Stimulated activated CD8-positive, alpha-beta memory T cell treated with anti-CD3 and anti-CD28 coated beads, Interleukin-4, amount 100 ng/mL, for 1 hour (primary cell): ENCODE measurements at places on chromosomes 1 and 21.

DNA sequence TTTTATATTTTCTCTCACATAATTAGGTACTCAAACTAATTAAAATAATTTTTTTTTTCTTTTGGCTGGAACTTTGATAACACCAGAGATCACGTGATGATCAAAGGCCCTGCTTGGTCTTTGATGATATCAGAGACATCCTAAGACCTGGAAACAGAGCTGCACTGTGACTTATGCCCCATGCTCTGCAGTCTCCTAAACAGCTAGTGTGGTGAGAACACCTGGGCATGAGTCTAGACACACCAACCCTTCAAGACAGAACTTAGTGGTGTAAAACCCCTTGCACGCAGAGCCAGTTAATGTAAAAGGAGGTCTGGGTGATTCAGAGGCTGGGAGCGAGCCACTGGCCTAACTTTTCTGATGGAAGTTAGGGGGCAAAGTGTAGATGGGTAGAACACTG, 70.3 kb downstream of the OMA1 start:
- DNase-seq = no peak

DNA sequence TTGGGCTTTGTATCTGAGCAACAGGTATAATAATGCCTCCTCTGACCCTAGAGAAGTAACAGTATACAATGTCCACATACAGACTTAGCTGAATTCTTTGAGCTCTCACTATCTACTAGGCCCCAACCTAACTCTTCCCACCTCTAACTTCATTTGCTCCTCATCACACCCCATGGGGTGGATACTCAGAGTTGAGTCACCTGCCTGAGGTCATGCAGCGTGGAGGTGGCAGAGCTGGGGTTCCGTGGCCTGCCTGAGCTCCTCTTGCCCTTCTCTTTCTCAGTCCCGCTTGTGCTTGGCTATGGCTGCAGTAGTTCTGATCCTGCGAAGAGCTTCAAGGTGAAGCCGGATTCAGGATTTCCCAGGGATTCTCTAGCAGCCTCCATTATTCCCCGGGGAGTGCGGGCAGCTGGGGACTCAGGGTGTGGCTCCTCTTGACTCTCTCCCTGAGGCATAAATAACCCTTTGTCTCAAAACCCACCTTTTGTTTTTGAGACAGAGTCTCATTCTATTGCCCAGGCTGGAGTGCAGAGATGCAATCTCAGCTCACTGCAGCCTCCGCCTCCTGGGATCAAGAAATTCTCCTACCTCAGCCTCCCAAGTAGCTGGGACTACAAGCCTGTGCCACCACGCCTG, 29.9 kb upstream of the ACTL8 start:
- no peak for DNase-seq

GRCh38 chr21:45511661-45512431, 30.4 kb downstream of the SLC19A1 start:
- no peak for DNase-seq

GRCh38 chr1:243575070-243575469, 275.0 kb downstream of the AKT3 start:
- no peak for DNase-seq

DNA sequence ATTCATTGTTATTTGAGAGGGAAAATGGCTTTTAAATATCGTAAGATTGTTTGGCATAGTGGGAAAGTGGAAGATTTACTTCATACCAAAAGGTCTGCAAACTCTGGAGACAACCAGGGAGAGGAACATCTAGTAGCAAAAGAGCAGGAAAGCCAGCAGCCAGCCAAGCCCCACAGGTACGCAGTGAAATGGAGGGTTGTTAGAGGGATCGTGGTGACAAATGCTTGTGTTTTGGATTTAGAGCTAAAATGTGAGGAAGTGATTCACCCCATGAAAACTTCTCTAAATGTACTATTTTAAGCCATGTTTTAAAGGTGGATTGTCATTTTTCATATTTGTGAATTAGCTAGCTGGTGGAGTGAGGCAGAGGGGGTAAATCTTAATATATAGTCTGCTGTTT, 69.3 kb downstream of the RPS6KC1 start:
- DNase-seq = no peak

- no peak for DNase-seq
Observed at GRCh38 chr1:220226752-220227151, 45.5 kb downstream of the RAB3GAP2 start.

GRCh38 chr21:44261675-44262295, at the start of gene DNMT3L:
Gene DNMT3L, minus strand, starts transcription at chr21:44261897. Its CDS starts 638 bp downstream, at chr21:44261259.
- no peak for DNase-seq

GRCh38 chr1:47680815-47681475, 243.1 kb downstream of the FOXD2 start:
- no peak for DNase-seq

GRCh38 chr1:219271818-219272535, 98.3 kb downstream of the LYPLAL1 start:
- DNase-seq = no peak

DNA sequence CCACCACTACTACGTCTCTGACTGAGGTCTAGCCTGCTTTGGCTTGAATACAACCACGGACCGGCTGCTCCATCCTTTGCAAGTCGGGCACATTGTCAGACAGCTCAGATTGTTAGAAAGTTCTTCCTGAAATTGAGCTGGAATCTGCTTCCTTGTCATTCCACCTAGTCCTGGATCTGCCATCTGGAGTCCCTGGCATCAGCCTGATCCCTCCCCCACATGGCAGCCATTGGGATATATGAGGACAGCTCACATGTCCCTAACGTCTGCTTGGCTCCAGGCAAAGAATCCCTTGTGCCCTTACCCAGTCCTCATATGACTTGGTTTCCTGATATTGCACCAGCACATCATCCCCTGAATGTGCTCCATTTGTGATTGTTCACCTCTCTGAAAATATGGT, 56.3 kb upstream of the SYT6 start:
- DNase-seq = no peak

- DNase-seq = no peak
Observed at GRCh38 chr1:15944308-15945010, 31.4 kb downstream of the ZBTB17 start.

DNA sequence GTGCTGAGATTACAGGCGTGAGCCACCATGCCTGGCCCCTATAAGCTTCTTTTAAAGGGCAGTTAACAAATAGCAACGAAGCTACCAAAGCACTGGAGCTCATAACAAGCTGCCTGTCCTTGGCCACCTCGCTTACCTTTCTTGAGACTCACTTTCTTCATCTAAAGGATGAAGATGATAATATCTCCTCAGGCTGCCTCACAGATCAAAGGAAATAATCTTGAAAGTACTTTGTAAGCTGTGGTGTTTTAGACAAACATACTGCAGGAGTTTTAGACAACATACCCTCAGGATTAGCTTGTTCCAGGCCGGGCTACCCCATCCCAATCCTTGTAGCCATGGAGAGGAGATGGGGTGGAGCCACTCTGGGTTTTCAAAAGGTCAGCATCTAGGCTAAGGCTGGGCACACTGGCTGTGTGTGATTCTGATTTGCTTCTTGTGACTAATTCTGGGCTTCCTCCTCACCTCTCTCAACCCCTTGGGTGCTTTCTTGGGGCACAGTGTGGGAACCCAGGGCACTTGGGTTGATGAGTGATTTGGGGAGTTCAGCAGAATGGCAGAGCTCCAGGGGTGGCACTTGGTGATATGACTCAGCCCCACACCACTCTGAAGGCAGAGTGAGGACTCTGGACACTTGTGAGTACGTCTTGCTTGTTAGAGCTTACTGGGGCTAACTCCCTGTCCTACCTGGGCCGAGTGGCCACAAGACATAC, 5.2 kb downstream of the GPR25 start:
- no peak for DNase-seq

- DNase-seq = no peak
Observed at GRCh38 chr21:34280959-34281358, 82.8 kb upstream of the KCNE2 start.

DNA sequence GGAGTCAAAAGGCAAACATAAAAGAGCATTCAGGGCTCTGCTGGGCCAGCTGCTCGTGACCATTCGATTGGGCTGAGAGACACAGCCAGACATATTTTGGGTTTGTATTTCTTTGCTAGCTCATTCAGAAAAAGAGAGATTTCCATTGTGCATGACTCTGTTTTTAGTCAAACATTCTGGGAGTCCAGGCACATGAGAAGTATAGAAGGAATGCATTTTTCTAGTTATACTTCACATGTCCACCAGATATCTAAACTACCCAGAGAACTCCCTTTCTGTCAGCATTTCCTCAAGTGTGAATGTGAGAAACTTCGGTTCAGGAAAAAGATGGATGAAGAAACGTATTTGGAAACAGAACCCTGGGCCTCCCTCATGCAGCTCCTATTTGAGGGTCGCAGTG, 6.3 kb upstream of the KCNE1 start:
- no peak for DNase-seq

GRCh38 chr21:42716074-42716473, 62.7 kb downstream of the PDE9A start:
- DNase-seq = no peak

GRCh38 chr1:44016041-44016889, 15.0 kb downstream of the SLC6A9 start:
- DNase-seq = no peak

DNA sequence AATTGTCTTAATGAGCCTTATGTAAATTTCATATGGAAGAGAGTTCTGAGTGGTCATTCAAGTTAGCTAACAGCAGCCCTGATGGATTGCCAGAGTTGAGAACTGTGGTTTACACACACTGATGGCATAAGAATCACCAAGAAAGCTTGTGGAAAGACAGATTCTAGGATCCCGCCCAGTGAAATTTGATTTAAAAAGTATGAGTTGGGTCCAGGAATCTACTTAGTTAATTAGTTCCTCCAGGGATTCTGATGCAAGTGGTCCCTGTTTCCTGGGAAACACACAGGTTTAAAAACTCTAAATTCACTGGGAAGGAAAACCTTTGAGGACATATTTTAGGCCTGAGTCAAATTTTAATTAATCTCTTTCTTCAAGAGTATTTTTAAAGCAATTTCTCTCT, 144.3 kb downstream of the NTPCR start:
- DNase-seq = no peak

- no peak for DNase-seq
Observed at GRCh38 chr1:1788136-1788535, 9.9 kb upstream of the NADK start.

DNA sequence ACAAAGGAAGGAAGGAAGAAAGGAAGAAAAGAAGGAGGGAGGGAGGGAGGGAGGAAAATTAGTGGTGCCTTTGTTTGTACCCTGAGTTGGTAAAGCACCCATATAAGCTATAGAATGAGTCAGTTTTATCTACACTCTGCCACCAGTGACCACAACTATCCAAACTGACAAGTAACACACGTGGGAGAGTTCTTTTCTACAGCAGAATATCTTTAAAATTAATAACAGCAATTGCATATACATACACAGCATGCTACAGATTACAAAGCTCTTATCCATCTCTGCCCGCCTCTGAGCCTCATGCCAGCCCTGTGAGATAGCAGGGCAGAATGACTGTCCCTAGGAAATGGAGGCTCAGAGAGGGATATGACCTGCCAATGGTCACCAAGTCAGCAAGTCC, 20.3 kb downstream of the CDCP2 start:
- no peak for DNase-seq
